Activated CD4-positive, alpha-beta T cell treated with anti-CD3 and anti-CD28 coated beads, Interleukin-2, amount 10 ng/mL, durations not matched to agents 7 days and 5 days (primary cell): ENCODE measurements at places on chromosomes 13 and 19. TPM values are rescaled to one million over a fixed set of nuclear protein-coding genes. Genes with fewer than 3 reads are reported as not detected.

GRCh38 chr13:90995614-90996013 lies 351.9 kb upstream of the MIR17HG start:
- no peaks in the 10 kb centered on the region for H3K4me1 ChIP-seq
- no peaks in the 10 kb centered on the region for H3K36me3 ChIP-seq
- H3K27ac ChIP-seq, result no peak overlapping the region
- no peak overlapping the region for H3K4me3 ChIP-seq
- no peak for DNase-seq
- no peaks in the 10 kb centered on the region for H3K27me3 ChIP-seq

DNA sequence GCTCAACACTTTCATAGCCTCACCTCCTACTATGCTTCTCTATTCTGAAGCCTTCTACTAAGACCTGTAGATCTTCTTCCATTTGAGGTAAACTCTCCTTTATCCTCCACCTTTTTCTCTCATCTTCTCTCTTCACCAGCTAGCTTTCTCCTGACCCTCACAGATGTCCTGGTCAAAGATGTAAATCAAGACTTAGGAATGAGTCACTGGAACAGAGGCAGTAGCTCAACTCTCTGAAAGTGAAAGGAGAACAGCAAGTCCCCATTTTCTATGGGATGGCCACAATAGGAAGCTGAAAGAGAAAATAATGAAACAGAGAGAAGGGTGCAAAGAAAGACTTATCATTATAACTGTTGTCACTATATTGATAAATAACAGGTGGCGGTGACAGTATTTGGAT lies 86.1 kb upstream of the DOCK9 start:
- no peak for DNase-seq
- H3K27me3 ChIP-seq, result no peaks in the 10 kb centered on the region
- H3K4me1 ChIP-seq, result peaks cover 84% of the 10 kb centered on the region
- H3K4me3 ChIP-seq, result no peak overlapping the region
- peaks cover 70% of the 10 kb centered on the region for H3K36me3 ChIP-seq

GRCh38 chr19:13102666-13103580 lies at the start of gene LYL1:
Gene LYL1, minus strand, starts transcription at chr19:13102858. Its CDS starts 1,687 bp downstream, at chr19:13101171.
- no peak for DNase-seq
- H3K27ac ChIP-seq, result no peak within 1 kb of the TSS
- peaks cover 47% of the 10 kb centered on the region for H3K4me1 ChIP-seq
- peak within 1 kb of the TSS; percentile 44 for H3K4me3 ChIP-seq
- H3K36me3 ChIP-seq, result peaks cover 7% of the 10 kb centered on the region

GRCh38 chr13:78601874-78602560 lies 1.3 kb downstream of the POU4F1 start:
- peak overlapping the region; percentile 78 for H3K27ac ChIP-seq
- H3K27me3 ChIP-seq, result peaks cover 85% of the 10 kb centered on the region
- DNase-seq, result no peak
- H3K36me3 ChIP-seq, result peaks cover 2% of the 10 kb centered on the region
- peaks cover 30% of the 10 kb centered on the region for H3K4me1 ChIP-seq
- peak overlapping the region; percentile 65 for H3K4me3 ChIP-seq

DNA sequence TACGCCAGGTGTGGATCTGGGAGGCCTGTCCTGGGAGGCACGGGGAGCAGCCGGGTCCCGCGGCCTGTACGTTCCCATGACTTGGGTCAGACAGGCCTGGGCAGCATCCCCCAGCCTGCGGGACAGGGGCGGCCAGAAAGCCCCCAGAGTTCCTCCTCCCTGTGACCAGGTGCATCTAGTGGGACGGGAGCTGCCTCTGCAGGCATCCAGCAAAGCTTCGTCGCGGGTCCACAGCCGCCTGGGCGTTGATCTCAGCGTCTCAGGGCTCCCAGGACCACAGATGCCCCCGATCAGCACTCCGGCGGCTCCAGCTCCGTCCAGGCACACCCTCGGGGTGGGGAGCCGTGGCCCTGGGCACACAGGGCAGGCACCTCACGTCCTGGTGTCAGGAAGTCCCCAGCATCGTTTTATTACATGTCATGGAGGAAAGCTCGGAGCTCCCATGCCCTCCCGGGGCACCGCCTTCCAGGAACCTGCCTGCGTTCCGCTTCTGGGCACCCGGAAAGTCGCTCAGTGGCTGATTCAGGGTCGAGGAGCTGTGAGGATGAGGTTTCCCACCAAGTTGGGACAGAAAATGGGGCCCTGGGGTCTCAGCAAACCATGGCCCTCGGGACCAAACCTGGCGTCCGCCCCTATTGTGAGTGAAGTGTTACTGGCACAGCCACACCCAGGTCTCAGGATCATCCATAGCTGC lies 1.5 kb upstream of the GZMM start:
- H3K36me3 ChIP-seq, result peaks cover 8% of the 10 kb centered on the region
- no peaks in the 10 kb centered on the region for H3K27me3 ChIP-seq
- DNase-seq, result no peak
- peaks cover 20% of the 10 kb centered on the region for H3K4me1 ChIP-seq
- no peak overlapping the region for H3K4me3 ChIP-seq

Gene TRAPPC2B
- 9.0 TPM for total RNA-seq
